H54 (cell line): ENCODE measurements at places on chromosomes 16 and 17.

- DNase-seq = no peak
Observed at GRCh38 chr16:80114699-80115098, 426.1 kb upstream of the DYNLRB2 start.

DNA sequence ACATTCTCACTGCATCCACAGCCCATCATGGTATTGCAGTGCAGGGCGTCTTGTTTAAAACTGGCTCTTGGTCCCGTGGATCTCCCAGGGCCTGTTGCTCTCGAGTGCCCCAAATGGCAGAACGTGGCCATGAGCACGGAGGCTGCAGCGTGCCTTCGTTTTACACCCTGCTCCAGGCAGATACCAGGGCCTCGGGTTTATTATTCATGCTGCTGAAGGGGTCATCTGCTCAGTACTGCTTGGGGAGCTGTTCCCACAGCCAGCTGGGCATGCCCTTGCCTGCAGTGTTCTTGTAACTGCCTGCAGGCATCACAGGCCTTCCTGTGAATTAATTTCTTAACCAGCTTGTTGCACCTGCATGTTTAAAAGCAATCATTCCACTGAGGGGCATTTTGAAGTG is 129.7 kb upstream of the CHMP6 start:
- DNase-seq = no peak

GRCh38 chr16:12203780-12204351 is 227.3 kb downstream of the SNX29 start:
- no peak for DNase-seq

DNA sequence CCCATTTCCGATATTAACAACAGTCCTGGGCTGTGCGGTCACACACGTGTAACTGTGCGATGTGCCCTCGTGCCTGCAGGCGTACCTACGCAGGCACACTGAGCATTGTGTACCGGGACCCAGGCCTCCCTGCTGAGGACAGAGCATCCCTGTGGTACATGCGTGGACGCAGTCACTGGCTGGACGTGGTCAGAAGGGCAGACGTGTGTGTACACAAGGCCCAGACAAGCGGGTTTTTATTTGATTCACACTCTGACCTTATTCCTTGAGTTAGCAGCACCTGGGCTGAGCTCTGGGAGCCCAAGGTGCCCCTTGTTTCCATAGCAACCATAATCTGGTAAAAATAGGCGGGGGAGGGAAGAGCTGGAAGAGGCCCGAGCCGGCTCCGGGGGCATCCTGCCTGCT is 19.5 kb downstream of the RAP1GAP2 start:
- DNase-seq = no peak

GRCh38 chr16:14389359-14389758 is 240.7 kb downstream of the PARN start:
- DNase-seq = no peak

DNA sequence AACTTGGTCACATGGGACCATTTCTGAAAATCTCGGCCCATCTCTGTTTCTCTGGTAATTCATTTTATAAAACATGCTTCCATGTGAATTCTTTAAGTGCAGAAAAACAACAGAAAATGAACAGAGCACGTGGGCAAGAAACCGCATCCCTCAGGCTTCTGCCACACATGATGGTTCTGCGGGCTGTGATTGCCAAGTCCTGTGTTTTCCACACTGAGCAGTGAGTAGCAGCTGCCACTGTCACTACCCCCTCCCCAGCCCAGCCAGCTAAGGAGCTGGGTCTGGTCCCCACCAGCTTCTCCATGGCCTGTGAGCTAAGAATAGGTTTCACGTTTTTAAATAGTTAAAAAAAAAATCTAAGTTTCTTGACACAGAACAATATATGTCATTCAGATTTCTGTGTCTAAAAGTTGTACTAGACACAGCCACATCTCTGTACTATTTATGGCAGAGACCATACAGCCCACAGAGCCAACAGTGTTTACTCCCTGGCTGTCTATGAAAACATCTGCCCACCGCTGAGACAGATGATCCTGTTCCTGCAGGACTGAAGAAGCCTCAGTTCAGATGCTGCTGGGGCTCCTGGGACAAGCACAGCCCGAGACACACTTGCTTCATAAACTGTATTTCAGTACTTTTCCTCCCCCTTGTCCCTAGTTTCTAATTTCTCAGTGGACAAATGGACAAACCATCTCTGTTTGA is 41.5 kb downstream of the USP22 start:
- DNase-seq = no peak
